Ovary (tissue), 10 donors: ENCODE measurements at places on chromosomes 7 and 10.

GRCh38 chr7:43513251-43513650 is 69.7 kb upstream of the STK17A start:
- no peak for DNase-seq

GRCh38 chr10:120221873-120222485 is 235.0 kb upstream of the PLPP4 start:
- no peak for DNase-seq

DNA sequence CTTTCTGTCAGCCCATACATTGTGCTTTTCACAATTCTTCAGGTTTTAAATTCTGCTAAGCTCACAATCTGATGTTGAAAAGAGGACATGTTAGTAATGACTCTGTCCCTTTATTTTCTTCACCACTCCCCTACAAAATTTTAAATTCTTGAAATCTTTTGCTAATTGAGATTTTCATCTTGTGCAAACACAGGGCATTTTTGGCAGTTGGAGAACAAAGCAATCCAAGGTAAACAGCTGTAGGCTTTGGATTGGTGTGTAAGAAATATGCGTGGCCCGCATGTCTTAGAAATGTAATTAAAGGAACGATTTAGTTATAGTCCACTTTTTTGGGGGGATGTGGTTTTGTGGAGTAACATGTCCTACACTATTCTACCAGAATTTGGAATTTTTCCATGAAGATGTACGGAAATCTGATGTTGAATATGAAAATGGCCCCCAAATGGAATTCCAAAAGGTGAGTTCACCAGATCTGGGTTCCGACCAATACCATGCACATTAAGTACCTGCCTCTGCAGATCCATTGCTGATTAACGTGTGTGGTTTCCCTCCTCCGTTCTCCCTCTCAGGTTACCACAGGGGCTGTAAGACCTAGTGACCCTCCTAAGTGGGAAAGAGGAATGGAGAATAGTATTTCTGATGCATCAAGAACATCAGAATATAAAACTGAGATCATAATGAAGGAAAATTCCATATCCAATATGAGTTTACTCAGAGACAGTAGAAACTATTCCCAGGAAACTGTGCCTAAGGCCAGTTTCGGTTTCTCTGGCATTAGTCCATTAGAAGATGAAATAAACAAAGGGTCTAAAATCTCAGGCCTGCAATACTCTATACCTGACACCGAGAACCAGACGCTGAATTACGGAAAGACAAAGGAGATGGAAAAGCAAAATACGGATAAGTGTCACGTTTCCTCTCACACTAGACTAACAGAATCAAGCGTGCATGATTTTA is 181.1 kb downstream of the ARHGAP21 start:
- no peak for DNase-seq

- DNase-seq, result no peak
Measured at GRCh38 chr7:2471022-2471329, 5.2 kb downstream of the GRIFIN start.

- no peak for DNase-seq
Measured at GRCh38 chr10:123494301-123494808, 171.8 kb upstream of the GPR26 start.

- no peak for DNase-seq
Measured at GRCh38 chr7:47844311-47844710, 104.0 kb downstream of the PKD1L1 start.

GRCh38 chr7:106038916-106039315 is 73.2 kb downstream of the SYPL1 start:
- no peak for DNase-seq

GRCh38 chr10:23342213-23342884 is 2.2 kb downstream of the C10orf67 start:
- no peak for DNase-seq

DNA sequence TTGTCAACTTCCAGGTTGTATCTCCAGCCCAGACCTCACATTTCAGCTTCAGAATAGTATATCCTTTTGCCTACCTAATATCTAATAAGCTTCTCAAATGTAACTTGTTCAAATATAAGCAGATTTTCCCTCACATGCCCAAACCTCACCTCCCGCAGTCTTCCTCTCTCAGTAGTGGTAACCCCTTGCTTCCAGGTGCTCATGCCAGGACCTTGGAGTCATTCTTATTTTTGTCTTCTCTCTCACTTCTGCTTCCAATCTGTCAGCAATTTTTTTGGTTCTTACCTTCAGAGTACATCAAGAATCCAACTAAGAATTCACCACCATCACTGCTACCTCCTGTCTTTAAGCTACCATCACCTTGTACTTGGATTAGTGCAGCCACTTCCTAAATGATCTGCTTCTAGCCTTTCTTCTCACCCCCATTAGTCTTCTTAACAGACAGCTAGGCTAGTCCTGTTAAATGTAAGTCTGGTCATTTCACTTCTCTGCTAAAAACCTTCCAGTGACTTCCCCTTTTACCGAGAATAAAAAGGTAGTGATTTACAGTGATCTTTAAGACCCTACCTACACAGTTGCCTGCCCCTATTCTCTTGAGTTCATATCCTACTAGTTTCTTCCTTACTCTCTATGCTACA is 14.0 kb downstream of the ANKIB1 start:
- no peak for DNase-seq

- no peak for DNase-seq
Measured at GRCh38 chr10:86657011-86657395, 2.7 kb downstream of the OPN4 start.

- no peak for DNase-seq
Measured at GRCh38 chr7:128791972-128792327, 182 bp downstream of the CCDC136 start.

DNA sequence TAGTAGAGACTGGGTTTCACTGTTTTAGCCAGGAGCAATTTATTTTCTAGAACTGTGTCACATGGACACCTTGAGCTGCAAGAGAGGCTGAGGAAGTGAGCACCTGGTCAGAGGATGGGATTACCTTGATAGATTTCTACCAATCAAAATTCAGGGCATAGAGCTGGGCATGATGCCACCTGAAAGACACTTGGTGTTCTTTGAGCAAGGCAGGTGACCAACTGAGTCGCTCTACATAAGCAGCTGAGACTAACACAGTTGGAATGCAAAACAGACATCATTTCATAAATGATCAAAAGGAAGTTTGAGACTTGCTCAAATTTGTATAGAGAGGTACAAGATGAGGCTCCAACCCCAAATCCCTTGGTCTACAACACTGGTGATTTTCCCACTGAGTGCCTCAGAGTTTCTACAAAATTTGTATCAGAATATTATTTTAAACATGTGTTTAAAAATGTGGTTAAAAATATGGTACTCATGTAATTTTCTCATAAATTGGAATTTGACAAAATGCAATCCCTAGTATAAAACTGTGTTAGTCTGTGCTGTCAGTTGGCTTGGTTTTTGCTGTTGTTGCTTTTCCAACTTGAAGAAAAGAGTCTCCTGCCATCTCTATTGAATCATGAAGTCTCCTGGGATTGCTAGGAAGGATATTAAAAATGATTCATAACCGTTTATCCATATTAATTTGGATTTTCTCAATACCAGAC is 156.4 kb upstream of the MDFIC start:
- no peak for DNase-seq

DNA sequence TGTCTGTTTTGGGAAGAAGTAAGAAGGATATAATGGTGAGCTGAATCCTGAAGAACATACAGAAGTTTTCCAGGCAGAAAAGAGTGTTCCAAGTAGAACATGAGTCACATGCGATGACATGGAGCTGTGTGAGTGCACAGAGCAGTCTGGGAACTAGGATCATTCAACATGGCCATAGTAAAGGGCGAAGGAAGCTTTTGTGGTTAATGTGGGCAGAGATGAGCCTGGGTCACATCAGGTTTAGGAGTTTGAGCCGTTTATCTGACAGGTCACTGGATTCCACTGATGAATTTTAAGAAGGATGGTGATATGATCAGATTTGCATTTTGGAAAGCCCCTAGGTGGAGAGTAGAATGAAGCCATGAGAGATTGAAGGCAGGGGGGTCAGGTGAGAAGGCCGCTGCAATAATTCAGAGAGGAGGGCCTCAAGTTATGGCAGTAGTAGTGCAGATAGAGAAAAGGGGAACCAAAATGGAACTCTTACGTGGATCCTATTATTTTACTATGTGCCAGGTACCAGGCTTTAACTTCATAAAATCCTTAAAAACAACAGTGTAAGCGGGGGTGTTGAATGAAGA is 171.3 kb downstream of the RNLS start:
- no peak for DNase-seq

- no peak for DNase-seq
Measured at GRCh38 chr7:84331616-84332015, 137.0 kb upstream of the SEMA3A start.

DNA sequence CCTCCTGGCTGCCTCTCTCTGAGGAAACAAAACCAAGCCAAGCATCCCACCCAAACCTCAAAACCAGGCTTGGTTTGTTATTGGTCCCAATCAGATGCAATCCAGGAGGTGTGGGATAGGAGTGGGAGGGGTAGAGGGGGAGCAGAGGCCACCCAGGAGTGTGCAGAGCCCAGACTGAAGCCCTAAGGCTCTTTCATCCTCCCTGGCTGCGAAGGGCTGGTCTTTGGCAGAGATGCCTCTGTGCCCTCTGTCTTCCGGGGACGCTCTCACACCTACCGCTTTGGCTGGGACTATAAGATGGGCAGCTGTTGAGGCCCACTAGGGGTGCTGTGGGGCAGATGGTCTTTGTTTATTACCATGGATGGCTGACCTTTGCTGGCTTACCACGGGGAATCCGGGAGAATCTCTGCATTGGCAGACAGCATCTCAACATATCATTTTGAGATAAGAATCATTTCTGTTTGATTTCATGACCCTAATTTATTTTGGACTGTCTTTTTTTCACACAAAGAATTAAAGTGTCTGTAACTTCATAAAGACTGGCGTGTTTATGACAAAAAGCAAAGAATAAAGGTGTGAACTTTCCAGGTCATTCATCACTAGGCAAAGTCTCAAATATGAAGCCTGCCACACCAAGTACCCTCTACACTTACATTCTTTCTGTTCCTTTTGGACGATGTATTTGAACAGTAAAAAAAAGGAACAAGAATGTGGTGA is 6.5 kb upstream of the DENND2A start:
- DNase-seq, result peak; percentile 34

DNA sequence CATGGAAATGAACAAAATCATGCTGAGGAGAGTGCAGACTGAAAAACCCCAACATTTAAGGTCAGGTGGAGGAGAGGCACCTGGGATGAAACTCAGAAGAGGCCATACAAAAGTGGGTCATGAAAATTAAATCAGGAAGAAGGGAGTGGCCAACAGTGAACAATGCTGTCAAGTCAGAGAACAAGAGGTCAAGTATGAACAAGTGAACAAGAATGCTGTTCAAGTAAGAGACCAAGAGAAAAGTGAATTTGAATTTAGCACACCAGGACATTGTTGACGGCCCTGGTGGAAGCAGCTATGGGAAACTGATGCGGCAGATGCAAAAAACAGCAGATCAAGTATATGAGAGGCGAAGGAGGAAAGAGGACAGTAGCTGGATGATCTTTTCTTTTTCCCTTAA is 7.9 kb downstream of the CEP41 start:
- no peak for DNase-seq

DNA sequence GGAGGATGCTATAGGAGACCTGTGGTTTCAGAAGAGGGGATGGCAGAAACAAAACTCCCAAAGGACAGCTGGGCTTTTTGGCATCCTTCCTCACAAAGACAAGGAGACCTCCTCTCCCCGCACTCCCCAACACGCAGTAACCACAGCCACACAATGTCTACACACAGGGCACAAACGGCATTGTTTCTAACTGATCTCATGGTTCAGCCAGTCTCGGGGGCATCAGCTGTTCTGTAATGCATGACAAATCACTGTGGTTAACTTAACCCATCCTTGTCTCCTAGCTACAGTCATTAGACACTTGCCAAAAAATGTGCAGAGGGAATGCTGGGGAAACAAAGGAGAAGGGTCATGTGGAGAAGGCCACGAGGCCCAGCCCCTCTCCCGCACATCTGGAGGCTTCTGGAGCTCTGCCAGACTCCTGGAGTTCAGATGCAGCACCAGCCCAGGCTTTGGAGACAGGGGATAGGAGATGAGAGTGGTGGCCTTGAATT is 7.6 kb upstream of the ADAMTS14 start:
- peak; percentile 40 for DNase-seq

DNA sequence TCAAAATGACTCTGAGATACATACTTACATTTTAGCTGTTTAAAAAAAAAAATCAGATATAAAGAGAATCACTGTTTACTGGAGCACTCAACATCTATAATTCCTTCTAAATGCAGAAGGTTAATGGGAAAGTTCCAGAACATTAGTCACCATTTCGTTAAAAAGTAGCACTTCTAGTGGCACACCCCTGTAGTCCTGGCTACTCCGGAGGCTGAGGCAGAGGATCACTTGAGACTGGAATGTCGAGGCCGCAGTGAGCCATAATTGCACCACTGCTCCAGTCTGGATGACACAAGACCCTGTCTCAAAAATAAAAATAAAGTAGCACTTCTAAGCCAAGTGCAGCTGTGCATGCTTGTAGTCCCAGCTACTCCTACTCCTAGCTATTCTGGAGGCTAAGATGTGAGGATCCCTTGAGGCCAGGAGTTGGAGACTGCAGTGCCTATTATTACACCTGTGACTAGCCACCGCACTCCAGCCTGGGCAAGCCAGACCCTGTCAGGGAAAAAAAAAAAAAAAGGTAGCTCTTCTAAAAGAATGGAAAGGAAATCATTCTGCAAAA is 2.2 kb downstream of the FGFBP3 start:
- DNase-seq, result no peak

GRCh38 chr7:23222439-23223030 is 24.0 kb upstream of the GPNMB start:
- DNase-seq, result no peak

- peak; percentile 60 for DNase-seq
Measured at GRCh38 chr10:18303851-18304801, 163.9 kb downstream of the CACNB2 start.

DNA sequence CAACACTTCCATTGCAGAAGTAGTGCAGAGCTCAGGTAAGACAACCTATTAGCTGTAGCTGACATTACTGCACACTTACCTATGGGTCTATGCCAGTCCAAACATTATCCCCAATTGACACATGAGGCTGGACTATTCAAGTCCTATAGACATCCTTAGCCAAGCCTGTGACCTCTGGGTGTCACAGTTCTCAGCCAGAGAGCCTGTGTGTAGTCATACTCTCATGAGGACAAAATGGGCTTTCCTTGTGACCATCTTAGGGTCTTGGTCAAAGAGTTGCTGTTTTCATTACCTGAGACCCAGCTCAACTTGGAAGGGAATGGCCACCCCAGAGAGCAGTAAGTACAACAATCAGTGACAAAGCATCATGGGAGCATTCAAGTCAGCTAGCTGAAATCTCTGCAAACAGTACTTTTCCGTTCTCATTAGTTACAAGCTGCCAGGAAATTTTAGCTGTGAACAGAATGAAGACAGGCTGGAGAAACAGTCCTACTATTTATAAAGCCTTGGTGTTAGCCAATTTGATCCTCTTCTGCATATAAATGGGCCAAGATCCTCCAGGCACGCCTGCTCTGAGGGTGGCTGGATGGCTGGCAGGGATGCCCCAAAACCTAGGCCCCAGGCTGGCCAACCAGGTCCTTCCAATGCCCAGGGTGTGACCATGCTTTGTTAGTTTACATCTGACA is 44.3 kb downstream of the NUDCD3 start:
- no peak for DNase-seq
